ENCODE measurements at places on chromosomes 2 and 18.

DNA sequence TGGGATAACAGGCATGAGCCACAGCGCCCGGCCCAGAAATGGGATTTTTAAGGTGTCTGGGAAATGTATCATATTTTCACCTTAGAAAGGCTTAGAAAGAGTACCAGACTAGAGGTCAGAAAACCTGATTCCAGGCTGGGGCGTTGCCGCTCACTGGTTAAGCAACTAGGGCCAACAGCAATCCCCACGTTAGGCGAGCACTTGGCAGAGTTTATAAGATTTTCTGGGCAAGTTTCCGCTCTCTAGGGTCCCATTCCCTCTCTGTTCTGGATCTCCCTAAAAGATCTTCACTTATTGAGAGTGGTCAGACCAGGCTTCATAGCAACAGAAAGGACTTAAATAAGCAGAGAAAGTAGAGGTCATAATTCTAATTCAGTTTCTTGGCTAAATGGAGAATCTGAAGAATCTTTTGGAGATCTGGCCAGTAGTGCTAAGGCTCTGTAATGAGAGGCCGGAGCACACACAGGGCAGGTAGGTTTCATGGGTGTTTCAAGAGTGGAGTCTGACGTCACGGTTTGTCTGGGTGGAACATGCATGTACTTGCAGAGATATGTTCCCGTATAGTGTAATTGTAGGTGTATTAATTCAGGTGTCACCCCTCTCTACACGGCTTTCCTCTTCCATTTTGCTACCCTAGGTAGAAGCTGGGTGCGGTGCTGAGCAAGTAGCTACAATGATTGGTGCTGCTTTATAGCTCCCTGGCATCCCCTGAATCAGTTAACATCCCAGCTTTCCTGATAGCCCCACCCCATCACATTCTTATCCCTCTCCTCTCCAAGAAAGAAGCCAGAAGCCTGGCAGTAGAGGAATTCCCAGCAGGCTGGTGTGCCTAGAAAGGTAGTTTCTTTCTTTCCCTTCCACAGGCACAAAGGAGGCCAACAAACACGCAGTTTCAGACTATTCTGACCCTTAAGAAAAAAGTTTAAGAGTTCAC is 4.4 kb upstream of the SMAD7 start:
- DNase-seq = no peak

DNA sequence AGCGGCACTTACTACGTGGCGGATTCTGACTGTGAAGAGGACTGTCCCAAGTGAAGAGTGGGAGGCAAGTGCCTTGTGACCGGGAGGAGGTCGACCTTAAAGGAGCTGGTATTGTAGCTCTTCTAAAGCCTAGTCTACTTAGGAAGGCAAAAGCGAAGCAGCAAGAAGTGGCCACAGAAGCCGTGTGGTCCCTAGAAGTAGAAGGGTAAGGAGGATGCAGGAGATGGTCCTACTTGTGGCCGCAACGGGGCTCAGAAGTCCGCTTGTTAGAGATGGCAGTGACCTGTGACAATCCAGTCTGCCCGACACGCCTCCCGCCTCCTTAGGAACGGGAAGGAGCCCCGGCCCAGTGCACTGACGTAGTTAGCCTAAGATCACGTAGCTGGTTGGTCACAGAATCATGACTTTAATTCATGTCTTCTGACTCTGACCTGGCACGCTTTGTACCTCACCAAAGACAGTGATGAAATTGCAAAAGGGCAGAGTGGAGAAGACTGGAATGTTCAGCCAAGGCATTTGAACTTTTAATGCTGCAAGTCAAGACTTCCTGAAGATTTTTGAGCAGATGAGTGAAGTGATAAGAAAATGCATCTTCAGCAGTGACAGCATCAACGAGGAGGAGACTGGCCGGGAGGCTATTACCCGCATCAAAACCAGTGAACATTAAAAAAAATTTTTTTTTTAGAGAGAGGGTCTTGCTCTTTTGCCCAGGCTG is 749 bp upstream of the EIF2AK3 start:
- DNase-seq = peak; percentile 89

GRCh38 chr2:4140281-4140970 is 437.1 kb downstream of the DCDC2C start:
- no peak for DNase-seq

- no peak for DNase-seq
Observed at GRCh38 chr18:7566244-7566566, 911 bp upstream of the PTPRM start.

GRCh38 chr2:167863377-167863776 is 384.0 kb downstream of the STK39 start:
- DNase-seq = no peak

DNA sequence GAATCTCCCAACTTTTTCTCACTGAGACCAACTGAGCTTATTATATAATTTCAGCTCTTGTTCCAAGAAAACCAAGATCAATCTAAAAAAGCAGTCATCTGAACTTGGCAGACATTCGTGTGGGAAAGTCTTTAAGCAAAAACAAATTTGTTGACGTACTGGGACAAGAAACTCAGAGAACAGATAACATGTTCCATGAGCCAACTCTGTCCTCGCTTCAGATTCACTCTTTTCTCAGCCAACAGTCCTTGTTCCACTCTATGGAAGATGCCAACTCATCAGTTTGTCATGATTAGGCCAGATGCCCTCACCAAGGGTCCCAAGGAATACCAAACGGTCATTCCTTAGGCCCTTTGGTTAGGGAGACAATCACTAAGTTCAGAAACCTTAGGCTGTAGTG is 224.2 kb upstream of the CTAGE1 start:
- no peak for DNase-seq

DNA sequence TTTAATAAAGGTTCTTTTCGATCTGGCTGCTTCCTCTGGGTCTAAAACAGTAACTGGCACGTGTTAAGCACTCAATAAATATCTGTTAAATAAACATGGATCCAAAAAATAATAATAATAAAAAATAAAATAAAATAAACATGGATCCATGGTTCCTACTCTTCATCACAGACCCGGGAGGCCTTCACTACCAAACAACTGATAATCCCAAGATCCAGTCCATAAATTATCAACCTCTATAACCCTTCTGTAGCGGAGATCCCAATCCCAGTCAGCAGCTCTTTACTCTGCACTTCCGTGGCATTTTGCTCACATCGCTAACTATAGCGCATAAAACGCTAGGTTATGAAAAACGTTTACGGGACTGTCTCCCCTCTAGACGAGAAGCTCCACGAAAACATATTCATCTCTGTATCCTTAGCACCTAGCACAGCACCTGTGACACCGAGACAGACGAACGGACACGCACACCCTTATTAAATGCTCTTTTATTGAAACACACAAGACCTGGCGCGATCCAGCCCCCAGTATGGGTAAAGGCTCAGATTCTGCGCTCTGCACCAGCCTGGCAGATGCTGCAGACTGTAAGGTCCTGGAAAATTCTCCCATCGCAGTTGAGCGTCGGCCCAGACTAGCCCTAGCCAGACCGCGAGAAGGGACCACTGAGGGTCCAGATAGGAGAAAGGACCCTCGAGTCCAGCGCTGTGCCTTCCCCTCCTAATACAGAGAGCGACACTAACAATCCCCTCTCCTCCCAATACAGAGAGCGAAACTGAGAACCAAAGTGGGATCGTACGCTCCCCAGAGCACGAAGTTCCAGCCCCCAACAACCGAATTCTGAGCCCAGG is 770 bp downstream of the NBAS start:
- DNase-seq = no peak

GRCh38 chr2:227388537-227389011 is 825 bp upstream of the SCYGR1 start:
- DNase-seq = no peak
